NCI-H460 (cell line): ENCODE measurements at places on chromosomes 11 and 22.

DNA sequence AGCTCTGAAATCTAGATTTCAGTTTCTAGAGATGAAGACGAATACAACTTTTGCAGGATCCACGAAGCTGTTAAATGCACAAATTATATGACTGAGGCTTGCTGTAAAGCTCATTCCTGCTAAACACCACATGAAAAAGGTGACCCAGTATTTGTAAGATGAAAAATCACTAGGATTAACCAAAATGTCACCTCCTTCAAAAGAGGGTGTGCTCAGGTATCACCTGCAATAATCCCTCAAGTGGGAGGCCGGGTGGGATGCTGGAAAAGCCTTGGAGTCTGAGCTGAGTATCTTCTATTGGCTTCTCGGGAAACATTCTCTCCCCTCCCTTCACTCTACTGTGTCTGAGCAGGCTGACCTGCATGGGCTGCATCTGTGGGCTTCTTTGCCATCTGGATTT, 195.8 kb downstream of the NELL1 start:
- no peak for DNase-seq

DNA sequence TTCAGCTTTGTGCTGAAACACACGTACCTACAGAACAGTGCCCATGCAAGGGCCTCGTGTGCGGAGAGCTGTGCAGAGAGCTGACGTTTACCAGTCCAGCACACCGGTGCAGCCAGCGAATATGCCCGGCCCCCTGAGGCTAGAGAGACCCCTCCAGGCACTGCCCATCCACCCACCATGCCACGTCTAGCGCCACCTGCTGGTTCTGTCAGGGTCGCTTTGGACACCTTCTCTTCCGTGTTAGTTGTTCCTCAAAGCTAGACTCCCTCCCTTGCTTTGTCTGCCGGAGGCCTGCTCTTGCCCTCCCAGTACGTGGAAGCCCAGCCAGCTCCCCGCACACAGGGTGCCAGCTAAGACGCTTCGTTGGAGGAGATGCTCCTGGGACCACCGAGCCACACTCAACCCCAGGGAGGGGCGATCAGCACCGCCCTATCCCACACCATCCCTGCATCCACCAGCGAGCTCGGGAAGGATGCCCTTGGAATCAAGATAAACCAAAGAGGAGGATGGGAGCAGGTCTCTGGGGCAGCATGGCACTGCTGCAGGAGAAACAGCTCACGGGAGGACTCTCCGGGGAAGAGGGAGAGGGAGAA, 43.4 kb downstream of the CPT1A start:
- peak; percentile 16 for DNase-seq

DNA sequence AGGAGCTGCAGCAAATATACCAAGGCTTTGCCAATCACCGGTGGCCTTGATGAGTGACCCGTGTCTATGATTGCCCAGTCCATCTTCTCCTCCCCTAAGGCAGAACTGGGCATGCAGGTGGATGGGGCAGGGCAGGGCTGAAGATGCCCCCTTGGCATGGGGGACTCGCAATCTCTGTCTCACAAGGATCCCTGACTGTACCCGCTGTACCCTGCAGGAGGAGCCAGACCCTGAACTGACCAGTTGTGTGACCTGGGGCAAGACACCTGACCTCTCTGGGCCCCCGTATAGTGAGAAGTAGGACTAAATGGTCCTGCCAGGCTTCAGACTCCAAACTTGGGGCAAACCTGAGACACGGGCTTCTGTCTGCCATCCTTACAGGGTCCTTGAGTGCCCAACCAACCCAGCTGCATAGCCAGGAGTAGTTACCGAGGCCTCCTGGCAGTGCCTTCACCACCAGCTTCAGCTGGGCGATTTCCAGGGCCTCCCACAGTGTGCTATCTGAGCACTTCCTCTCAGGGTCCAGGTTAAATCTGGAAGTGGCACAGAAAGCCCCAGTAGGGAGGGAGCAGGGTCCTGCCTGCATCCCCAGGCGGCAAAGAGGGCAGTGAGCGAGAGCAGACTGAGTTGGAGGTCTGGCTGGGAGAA, 6.4 kb upstream of the KCNJ11 start:
- no peak for DNase-seq

GRCh38 chr11:61616434-61616833, 35.6 kb upstream of the SYT7 start:
- no peak for DNase-seq

DNA sequence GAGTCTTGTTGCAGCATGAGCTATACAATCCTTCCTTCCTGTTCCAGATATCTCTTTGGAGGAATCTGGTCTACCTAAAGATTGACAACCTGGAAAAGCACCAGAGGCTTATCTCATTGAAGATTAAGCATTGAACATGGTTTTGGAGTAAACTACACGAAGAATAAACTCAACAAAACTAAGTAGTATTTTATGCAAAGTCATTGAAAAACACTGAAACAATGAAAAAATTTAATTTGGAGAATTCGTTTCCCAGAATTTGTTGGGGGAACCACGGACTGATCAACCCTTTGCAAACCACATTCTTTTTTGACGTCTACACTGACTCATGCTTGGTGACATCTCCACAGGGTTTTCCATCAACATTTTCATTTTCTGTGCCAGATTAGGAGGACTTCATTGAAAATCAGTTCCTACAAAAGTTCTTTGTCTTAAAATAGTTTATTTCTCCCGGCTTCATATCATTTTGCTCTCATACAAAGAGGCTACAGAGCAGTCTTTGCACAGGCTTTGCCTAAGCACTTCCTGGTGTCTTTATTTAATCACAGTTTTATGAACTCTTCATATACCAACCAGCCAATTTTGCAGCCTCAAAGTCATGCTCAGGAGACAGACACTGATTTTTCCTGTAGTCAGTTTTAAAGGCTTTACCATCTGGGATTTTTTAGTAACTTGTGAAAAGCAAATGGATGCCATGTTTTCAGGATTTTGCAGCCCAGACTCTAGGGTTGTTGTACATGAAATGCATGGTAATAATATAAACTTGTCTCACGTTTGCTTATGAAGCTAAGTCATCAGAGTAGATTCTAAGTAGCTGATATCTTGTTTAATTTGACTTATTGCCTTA, 186.3 kb downstream of the C11orf91 start:
- no peak for DNase-seq

DNA sequence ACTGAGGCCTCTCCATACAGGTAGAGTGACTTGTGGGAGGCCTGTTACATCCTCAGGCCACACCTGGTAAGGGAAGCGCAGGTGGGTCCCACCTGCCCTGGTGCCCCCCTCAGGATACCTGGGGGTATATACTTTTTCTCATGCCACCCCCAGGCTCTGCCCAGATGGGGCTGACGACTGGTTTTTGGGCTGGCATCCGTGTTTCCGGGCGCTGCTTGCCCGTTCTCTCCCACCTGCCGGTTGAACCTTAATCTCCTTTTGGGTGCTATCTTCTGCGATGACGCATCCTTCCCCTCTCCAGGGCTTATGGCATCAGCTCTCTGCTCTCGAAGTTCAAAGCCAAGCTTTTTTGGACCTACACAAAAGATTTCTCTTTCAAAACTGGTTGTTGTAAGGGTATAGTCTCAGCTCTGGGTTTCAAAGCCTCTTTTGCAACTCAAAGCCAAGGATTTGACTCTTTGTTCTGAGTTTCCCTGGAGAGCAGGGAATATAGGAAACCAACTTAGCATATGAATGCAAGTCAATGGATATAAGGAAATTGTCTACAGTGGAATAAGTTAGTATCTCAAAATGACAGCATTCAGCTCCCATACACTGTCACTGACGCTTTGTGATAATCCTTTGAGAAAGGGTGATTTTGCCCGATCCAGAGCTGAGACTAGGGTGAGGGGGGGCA, 8.6 kb upstream of the LRRC10B start:
- no peak for DNase-seq

GRCh38 chr22:22667966-22668880, 23.8 kb downstream of the GGTLC2 start:
- no peak for DNase-seq
